ENCODE measurements at places on chromosomes 2 and 18.

DNA sequence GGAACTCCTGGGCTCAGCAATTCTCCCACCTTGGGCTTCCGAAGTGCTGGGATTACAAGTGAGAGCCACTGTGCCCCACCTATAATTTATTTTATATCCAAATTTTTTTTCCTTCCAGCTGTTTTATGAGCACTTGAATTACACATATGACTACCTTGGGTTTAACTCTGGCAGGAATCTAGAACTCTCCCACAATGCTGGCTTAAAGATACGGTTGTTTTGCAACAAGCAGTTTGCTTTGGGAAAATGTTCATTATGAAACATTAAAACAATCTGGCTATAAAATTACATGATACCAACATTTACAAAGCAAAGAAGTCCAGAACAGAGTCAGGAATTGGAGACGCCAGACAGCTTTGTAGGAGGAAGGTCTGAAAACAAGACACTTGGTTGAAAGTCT lies 12.8 kb downstream of the CD302 start:
- no peak for DNase-seq

GRCh38 chr2:232683368-232683767 lies 13.8 kb upstream of the GIGYF2 start:
- no peak for DNase-seq

DNA sequence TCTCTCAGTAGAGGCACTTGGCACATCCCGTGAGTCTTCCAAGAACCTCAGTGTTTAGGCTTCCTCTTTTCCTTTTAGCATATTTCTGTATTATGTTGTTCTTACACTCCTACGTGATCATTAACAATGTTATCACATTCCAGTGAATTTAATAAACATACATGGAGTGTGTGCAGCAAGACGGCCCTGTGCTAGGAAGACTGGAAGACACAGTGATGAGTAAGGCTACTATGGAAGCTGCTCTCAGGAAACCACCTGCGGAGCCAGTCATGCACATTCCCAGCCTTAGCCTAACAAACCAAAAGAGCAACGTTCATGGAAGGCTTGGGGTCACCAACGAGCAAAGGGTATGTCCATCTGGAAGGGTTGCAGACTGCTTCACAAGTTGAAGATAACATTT lies 103.4 kb downstream of the ETAA1 start:
- DNase-seq: no peak

GRCh38 chr2:216012133-216012829 lies 1.1 kb downstream of the MREG start:
- DNase-seq: no peak

DNA sequence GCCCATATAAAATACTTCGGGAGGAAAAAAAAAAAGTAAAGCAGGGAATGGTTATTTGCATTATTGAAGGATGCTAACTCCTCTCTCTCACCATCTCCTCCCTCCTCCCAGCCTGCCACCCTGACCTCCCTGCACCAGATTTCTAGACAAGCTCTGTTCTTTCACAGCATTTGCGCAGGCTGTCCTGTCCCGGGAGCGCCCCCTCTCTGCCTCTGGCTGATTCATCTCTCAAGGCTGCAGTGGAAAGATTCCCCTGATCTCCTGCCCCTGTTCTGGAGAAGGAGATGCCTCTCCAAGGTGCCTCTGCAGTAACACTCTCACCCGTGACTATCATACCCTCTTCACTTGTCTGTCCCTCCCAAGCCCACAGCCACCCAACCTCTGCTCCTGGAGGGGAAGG lies 38.5 kb downstream of the COL4A4 start:
- DNase-seq: peak; percentile 71

- no peak for DNase-seq
Observed at GRCh38 chr18:77103187-77103850, 29.3 kb downstream of the MBP start.

Measured in ELF-1 (cell line).